ENCODE measurements at places on chromosomes 16 and 17. TPM values are rescaled to one million over a fixed set of nuclear protein-coding genes. Genes with fewer than 3 reads are reported as not detected.

The TMEM235 gene
- not detected for polyA plus RNA-seq

The RNF222 gene
- polyA plus RNA-seq, result not detected

The SAMD14 gene
- polyA plus RNA-seq, result 2.8 TPM

The TNFRSF17 gene
- not detected for polyA plus RNA-seq

The MSLN gene
- not detected for polyA plus RNA-seq

The IKZF3 gene
- 0.11 TPM for polyA plus RNA-seq

The TBC1D3I gene
- polyA plus RNA-seq, result not detected

Data from heart left ventricle (tissue), 16 donors.